ENCODE measurements at places on chromosomes 4 and X. TPM values are rescaled to one million over a fixed set of nuclear protein-coding genes. Genes with fewer than 3 reads are reported as not detected.

GRCh38 chr4:124946696-124947095, 234.2 kb upstream of the ANKRD50 start:
- no peak for ATAC-seq

GRCh38 chr4:792626-793092, 33.3 kb downstream of the CPLX1 start:
- ATAC-seq: no peak

GRCh38 chr4:164169591-164169990, 584.3 kb upstream of the SMIM31 start:
- peak; percentile 78 for ATAC-seq

DNA sequence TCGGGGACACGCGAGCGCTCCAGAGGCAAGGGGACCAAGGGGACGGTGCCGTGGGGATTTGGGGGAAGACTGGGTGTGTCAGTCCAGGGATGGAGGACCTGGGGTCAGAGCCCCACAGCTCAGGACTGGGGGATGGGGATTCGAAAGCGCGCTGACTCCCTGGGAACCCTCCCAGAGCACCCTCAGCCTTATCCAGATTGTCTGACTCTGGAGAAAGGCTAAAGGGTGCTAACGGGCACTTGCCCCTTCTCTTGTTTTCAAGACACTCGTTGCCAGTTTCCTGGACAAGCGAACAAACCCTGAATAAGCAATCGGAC, 1.1 kb downstream of the DOCK11 start:
- no peak for ATAC-seq

- no peak for ATAC-seq
Observed at GRCh38 chrX:39165185-39165584, 363.9 kb downstream of the MID1IP1 start.

DNA sequence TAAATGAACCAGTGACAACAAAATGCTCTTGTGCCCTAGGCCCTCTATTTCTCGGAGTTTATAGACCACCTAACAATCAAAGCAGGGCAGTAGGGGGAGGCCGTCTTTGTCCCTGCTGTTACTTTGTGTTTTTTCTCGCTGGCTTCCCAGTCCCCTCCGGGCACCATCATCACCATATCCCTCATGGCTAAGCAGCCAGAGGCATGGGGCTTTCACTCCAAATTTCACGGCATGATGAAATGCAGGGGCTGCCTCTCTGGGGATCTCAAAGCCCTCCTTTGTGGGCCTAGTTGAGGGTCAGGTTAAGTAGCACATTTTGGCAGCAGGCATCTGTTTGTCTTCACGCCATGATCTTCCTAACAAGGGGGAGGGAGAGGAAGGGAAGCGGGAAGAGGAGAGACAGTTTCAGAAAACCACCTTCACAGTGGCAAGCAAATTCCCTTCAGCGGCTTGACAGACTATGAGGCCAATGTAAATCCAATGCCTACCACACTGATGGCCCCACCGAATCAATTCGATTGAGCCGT, 91.9 kb downstream of the ANOS1 start:
- ATAC-seq: no peak

DNA sequence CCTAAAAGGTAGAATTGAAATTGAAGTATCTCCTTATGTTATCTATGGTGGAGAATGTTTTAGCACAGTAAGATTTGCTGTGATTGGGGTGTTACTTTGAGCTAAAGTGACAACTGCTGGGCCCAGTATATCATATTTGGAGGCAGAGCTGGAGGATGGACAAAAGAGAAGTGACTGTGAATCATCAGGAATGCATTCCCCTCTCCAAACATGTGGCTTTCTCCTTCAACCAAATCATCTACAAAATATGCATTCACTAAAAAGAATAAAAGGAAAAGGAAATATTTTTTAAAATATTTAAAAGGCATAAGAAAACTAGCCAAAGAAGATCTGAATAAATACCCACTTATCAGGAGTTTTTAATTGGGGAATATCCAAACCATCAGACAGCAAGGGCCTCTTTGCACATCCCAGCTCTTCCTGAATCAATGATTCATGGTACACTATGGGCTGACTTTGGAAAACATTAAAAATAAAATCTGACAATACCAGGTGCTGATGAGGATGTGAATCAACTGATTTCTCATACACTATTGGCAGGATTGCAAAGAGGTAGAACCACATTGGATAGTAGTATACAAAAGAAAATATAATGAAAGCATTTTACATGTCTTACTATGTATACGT, 671.7 kb upstream of the NR3C2 start:
- ATAC-seq: no peak

DNA sequence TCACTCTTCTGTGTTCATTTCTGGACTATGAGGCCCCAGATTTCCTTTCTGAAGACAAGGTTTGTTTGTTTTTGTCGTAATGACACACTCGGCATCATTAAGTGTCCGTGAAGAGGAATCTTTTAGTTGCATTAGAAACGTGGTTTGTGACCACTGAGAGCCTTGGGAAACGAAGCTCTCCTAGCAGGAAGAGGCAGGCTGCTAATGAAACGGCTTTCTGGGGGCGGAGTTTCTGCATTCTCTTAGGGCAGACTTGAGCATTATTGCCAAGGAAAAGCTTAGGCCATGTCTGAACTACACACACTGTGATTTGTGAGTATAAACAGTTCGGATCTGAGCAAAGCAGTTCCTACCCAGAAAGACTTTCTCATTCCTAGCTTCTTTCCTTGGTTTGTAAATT, 64.0 kb downstream of the SOX3 start:
- ATAC-seq: peak; percentile 39

DNA sequence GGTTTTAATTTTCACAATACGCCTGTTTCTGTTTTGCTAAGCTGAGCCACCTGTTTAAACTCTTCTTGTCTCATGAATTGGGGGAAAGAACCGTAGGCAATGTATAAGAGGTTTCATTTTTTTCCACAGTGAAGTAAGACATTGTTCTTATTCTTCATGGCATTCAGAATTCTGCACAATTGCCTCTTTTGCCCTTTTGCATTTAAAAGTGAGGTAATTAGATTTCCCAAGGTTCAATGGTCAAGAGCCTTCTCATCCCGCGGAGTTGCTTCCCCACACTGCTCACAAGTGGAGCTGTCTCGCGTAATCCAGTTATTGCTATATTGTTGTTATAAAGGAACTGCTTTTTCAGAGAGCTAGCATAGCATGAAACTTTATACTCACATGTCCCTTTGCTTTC, 90.9 kb upstream of the SPRY1 start:
- peak; percentile 67 for ATAC-seq

- ATAC-seq: no peak
Observed at GRCh38 chr4:142881331-142881730, 35.2 kb upstream of the INPP4B start.

DNA sequence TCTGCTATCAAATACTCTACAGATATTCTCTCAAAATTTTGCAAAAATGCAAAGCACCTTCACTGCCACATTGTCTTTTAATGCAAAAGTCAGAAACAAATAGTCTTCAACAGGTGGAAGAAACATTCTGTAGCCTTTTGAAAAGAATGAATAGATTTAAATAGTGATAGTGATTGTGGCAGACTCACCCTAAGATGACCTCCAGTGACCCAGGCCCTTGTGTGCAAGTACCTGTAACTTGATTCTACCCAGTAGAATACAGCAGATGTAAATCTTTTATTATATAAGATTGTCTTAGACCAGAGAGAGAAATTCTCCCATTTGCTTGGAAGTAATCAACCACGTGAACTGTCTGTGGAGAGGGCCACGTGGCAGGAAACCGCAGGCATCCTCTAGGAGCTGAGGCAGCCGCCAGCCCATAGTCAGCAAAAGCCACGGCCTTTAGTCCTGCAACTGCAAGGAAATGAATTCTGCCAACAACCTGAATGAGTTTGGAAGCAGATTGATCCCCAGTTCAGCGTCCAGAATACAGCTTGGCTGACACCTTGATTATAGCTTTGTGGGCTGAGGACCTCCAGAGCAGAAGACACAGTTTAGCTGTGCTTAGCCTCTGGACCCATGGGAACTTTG, 272.5 kb downstream of the ARHGAP10 start:
- ATAC-seq: no peak

- ATAC-seq: no peak
Observed at GRCh38 chr4:62344474-62344873, 1144.3 kb downstream of the ADGRL3 start.

GRCh38 chr4:84913176-84913575, 53.3 kb downstream of the WDFY3 start:
- ATAC-seq: no peak

GRCh38 chrX:121032531-121032930, 14.9 kb upstream of the GLUD2 start:
- ATAC-seq: no peak

GRCh38 chr4:186999686-187000085, 276.0 kb upstream of the FAT1 start:
- ATAC-seq: no peak

DNA sequence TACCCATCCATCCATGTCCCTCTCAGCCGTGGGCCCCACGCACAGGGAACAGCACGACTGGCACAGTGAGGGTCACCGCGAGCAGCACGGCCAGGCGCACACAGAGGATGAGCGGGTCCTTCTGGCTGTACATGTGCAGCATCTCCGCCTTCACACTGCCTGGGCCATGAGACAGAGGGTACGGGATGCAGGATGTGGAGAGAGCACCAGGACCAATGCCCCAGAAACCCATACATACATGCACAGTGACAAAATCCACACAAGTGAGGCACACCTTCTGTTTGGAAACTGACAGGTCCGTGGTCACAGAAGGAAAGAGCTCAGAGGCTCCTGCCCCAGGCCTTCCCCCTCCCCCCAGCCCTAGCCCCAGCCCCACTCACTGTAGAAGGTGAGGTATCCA, 9.5 kb downstream of the SLC38A5 start:
- ATAC-seq: no peak

GRCh38 chr4:8220661-8221450, 21.8 kb downstream of the SH3TC1 start:
- ATAC-seq: no peak

- ATAC-seq: no peak
Observed at GRCh38 chr4:93670434-93670833, 158.1 kb upstream of the ATOH1 start.

- peak; percentile 55 for ATAC-seq
Observed at GRCh38 chr4:183504930-183505610, at the start of gene ING2. Gene ING2, plus strand, starts transcription at chr4:183505058. Its CDS starts 138 bp downstream, at chr4:183505196.

- ATAC-seq: no peak
Observed at GRCh38 chr4:1041147-1041935, 29.9 kb downstream of the FGFRL1 start.

GRCh38 chrX:109614951-109615350, 10.0 kb downstream of the KCNE5 start:
- no peak for ATAC-seq

DNA sequence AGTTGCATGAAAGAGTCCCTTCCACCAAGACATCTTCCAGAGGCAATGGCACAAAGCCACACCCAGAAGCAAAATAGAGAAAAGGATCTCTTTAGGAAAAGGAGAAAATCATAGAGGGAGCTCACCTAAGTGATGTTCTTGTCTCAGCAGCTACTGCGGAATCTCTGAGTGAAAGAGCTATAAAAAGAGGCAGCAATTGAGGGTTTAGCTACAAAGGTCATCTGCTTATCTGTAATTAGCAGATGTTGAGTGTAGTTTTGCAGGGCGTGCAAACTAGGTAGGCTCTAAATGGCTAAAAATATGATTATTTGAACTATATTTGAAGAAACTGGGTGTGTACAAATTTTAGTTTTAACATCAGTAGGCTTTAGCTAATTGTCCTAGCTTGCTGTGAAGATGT, 276.0 kb downstream of the HS3ST1 start:
- ATAC-seq: no peak

DNA sequence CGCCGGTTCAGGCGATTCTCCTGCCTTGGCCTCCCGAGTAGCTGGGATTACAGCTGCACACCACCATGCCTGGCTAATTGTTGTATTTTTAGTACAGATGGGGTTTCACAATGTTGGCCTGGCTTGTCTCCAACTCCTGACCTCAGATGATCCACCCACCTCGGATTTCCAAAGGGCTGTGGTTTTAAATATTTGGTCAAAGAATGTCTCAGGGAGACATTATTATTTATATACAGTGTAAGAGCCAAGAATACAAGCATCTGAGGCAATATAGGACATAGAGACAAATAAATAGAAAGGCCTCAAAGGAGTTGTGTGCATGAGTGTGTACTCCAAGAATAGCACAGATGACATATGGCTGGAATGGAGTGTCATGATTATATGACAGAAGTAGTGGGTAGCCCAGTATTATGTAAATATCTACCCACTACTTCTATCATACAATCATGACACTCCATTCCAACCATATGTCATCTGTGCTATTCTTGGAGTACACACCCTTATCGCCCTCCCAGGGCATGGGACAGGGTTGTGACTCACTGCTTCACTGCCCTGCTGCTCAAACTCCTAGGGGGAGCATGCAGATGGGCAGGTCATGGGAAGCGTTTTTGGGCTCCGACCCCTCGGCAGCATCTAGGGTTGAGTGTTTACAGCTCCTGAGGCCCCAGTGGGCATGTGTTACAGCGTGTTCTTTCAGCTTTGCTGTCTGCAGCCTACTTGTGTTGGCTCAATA, 1649.8 kb upstream of the PCDH10 start:
- no peak for ATAC-seq

DNA sequence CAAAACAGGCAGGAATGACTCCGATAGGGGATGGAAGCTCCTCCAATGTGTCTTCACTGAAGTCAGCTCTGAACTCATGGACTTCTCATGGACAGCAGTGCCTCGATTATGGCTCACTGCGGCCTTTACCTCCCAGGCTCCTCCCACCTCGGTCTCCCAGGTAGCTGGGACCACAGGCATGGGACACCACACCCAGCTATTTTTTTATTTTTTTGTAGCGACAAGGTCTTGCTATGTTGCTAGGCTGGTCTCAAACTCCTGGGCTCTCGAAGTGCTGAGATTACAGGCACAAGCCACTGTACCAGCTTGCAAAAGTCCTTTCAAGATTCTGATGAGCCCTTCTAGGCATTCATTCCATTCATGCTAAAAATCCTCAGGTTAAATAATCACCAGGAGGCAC, 181.5 kb downstream of the NSUN7 start:
- ATAC-seq: no peak

GRCh38 chrX:33142331-33142730, 69.0 kb downstream of the DMD start:
- ATAC-seq: no peak

DNA sequence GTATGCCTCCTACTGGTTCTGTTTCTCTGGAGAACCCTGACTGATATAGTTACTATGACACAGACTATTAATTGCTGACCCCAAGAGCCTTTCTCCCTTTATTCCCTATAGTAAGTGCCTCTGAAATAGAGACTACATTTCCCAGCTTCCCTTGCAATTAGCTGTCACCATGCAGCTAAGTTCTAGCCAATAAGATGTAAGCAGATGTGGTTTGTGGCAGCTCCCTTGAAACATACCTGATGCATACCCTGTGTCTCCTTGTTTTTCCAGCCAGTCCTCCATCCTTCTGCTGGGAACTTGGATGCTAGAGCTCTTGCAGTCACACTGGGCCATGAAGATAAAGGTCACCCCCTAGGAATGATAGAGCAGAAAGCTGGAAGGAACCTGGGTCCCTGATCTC, 9.7 kb upstream of the TMEM165 start:
- peak; percentile 78 for ATAC-seq

Gene STIM2
- total RNA-seq: 27.0 TPM

Gene FGD1
- 4.1 TPM for total RNA-seq

Gene ZMAT1
- total RNA-seq: 2.1 TPM

Gene GAB1
- 34.6 TPM for total RNA-seq

Gene C1QTNF7
- 0.18 TPM for total RNA-seq

Gene CPZ
- 0.73 TPM for total RNA-seq

Gene EPHA5
- total RNA-seq: 0.14 TPM

Gene RGS12
- total RNA-seq: 19.1 TPM

Gene CYTL1
- 45.2 TPM for total RNA-seq

Gene GDPD2
- 33.0 TPM for total RNA-seq

Gene TRMT44
- 17.9 TPM for total RNA-seq

Gene PDZD11
- 53.1 TPM for total RNA-seq

Gene BMX
- not detected for total RNA-seq

Gene IL1RAPL1
- total RNA-seq: 5.4 TPM
